ENCODE measurements at places on chromosomes 7 and 10.

DNA sequence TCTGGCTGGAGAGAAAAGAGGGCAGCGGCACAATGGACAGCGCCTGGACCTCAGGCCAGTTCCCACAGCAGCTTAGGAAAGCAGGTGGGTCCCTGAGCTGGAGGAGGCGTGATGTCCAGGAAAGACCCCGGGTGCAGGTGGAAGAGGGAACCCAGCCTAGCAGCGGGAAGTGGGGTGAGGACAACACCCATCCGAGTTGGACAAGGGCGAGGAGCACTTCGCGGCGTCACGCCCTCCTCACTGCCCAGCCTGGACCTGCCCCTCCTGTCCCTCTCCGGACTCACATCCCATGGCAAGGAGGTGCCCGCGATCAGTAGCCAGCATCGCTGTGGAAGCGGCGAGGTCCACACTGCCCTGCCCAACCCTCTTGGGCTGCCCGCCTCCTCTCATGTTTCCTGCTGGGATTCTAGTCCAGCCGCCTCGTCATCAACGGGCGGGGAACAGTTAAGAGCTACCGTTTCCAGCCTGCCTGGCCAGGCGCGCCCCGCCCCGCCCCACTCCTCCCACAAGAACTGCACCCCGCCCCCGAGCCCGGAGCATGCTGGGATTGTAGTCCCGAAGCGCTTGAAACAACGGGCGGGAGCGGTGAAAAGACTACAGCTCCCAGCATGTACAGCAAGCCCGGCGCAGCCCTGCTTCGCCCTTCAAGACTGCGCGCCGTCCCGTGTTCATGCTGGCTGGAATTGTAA is 930.6 kb upstream of the ZNF722 start:
- no peak for DNase-seq

- DNase-seq = no peak
These were observed 388.3 kb upstream of the ETV1 start for GRCh38 chr7:14377646-14378266.

DNA sequence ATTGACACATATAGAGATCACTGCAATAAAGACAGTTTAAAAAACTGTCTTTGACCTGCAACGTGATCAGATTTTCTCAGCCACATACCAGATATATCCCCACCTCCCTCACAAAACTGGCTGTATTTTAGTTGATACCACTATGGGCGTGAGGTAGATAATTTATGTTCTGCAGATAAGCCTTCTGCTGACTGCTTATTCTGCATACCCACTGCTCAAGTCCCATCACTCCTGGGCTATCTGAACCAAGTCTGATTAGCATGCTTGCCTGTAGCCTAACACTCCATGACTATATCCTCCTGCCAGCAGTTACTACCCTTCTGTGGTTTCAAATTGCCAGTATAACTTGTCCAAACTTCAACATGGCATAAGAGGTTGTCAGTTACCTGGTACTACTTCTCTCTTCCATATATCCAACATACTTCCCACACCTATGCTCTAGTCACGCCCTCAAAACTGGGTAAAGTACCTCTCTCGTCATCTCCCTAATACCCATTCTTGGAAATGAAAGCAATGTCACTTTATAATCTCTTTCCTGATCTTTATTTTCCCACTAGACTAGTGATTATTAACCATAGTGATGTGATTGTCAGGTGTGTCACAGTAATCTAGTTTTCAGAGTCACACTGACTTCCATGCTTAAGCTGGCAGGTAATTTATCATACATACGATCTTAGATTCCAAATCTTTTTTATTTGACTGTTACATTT is 70.7 kb downstream of the MALSU1 start:
- DNase-seq = no peak

GRCh38 chr7:142298009-142298408 is 40.2 kb upstream of the PRSS58 start:
- no peak for DNase-seq

DNA sequence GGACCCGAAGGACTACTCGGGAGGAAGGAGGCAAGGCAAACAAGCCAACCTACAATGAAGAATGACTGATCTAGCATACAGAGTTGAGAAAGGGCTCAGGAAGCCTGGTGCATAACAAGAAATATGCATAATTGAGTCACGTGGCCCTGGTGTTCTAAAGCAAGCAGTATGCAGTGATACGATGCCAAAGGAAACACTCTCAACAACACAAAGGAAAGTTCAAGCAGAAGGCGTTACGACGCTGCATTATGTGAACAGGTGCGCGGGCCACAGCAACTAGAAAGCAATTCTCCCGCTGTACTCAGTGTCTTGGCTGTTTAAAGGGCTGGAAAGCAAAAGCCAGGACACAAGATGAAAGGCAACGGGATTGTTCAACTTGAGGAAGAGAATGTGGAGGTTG is 100.8 kb downstream of the PRTFDC1 start:
- peak; percentile 88 for DNase-seq

DNA sequence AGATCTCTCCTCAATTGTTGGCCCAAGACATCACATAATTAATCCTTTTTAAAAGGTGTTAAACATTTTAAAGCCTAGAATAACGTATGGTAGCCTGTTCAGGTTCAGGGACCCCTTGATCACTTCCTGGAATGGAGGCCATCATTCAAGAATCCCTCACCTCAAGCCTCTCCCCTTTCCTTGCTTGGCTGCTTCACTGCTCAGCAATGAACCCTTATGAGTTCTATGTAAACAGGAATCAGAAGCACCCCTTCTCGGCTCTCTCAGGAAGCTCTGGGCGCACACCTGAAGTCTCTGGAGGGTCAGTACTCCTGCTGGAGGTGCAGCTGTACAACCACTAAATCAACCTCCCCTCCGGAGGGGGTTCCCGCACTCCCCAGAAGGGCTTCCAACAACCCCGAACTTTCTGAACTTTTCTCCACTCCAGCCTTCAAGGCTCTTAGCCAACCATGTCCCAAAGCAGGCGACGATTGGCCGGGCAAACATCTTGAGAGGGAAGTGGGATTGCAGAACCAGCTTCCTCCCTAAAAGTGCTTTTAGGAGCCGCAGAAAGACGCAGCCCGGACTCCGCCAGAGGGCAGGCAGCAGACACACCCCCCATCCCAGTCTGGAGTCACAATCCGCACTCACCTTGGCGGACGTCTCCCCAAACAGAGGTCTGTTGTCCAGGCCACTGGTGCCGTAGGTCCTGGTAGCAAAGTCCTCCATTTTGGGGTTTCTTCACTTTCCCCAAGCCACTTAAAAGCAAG is 562 bp downstream of the TMEM243 start:
- no peak for DNase-seq

Measured in NCI-H1436 treated with DMSO at 0.1 percent for 48 hours (cell line).